ENCODE measurements at places on chromosomes 1 and 21. TPM values are rescaled to one million over a fixed set of nuclear protein-coding genes. Genes with fewer than 3 reads are reported as not detected.

Gene MAP3K21
- polyA plus RNA-seq, result 11.7 TPM

Gene NPR1
- polyA plus RNA-seq, result 3.3 TPM

DNA sequence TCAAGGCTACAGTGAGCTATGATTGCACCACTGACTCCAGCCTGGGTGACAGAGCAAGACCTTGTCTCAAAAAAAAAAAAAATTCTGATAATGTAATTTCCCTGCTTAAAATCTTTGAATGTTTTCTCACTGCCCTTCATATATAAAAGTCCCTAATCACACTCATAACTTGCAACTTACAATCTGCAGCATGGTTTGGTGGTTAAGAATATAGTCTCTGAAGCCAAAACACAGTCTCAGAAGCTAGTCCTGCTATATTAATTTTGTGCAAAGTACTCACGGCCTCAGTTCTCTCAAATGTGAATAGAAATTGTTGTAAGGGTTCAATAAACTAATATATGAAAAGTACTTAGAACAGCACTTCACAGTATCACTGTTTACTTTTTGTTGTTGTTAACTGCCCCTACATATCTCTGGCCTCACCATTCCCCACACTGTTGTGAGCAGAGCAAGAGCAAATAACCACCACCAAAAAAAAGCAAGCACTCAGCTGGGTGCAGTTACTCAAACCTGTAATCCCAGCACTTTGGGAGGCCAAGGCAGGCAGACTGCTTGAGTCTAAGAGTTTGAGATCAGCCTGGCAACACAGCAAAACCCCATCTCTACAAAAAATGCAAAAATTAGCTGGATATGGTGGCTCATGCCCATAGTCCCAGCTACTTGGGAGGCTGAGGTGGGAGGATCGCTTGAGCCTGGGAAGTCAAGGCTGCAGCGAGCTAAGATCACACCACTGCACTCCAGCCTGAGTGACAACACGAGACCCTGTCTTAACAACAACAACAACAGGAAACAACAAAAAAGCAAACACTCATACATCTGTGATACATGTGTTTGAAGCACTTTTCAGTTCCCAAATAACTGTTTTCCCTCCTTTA lies 22.4 kb downstream of the ASH1L start:
- no peak for DNase-seq

GRCh38 chr1:15882665-15883064 lies 35.2 kb downstream of the SPEN start:
- DNase-seq, result no peak

DNA sequence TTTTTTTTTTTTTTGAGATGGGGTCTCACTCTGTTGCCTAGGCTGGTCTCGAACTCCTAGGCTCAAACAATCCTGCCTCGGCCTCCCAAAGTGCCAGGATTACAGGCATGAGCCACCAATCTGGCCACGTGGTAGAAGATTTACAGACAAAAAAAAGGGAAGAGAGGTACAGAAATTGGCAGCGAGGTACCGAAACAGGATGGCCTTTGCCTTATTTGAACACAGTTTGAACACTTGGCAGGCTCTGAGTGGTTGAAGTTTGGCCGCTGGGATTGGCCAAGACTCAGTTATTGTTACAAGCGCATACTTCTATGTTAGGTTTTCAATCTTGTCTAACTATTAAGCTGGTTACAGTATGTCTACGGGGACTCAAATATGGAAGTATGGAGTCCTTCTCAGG lies 6.2 kb upstream of the AADACL4 start:
- DNase-seq, result no peak

DNA sequence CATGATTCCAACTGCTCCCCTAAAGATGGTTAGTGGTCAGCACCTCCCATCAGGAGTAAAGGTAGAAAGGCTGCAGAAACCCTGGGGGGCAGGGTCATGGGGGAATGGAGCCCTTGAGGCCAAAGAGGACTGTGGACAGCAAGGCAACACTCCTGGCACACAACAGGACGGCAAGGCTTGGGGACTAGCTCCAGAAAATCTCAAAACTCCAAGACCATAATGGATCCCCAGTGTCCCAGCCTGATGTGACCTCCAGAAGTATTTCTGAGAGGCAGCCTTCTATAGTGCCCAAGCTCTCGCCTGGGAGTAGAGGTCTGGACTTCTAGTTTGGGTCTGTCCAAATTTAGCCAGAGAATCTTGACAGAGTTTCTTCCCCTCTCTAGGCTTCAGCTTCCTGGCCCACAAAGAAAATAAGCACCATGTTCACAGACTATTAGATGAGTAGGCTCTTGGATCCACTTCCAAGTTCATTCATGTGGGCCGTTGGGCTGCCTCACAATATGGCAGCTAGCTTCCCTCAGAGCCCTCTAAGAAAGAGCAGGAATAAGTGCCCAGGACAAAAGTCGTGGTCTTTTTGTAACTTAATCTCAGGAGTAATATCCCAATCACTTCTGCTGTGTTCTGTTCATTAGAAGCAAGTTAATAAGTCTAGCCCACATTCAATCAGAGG lies 6.9 kb downstream of the CD2 start:
- DNase-seq, result no peak

DNA sequence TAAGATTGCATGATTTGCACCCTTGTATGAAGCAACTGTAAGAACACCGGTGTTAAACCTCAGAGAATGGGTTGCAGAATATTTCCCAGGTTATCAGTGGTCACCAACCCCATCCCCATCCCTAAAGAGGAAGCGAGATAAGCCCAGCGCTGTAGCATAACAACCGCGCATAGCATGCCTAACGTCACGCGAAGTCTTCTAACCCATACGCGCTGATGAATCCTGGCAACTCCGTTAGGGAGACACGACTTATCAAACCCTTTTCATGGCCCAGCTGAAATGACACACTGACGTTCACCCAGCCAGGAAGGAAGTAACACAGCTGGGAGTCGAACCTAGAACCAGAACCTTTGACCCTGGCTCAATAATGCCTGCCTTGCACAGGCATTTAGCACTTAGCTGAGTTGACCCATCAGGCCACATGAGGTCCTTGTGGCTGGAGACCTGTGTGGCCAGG lies 24.2 kb downstream of the TMEM51 start:
- no peak for DNase-seq

All from GM23338 (cell line).